CD8-positive, alpha-beta memory T cell (primary cell): ENCODE measurements at places on chromosomes 12 and 14.
A peak's percentile ranks its signal among the peaks of the same experiment; 100 is the strongest.

DNA sequence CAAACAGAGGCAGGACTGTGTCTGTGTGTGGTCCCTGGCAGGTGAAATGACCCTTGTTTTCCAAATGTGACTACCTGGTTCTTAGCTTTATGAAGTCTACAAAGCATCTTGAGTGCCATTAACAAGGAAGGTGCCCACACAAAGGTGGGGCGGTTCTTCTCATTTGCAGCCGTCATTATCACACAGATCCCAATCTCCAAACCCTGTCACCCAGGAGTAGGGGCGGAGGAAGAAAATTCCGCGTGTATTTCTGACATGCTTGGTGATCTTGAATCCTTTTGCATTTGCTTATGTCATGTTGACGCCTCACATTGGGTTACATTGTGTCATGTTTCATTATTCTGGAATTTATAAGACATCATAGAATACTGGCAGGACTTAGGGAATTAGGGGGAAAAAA, 277.3 kb downstream of the VRK1 start:
- peaks cover 10% of the 10 kb centered on the region for H3K4me1 ChIP-seq
- H3K27ac ChIP-seq, result no peak overlapping the region
- no peak overlapping the region for H3K4me3 ChIP-seq

DNA sequence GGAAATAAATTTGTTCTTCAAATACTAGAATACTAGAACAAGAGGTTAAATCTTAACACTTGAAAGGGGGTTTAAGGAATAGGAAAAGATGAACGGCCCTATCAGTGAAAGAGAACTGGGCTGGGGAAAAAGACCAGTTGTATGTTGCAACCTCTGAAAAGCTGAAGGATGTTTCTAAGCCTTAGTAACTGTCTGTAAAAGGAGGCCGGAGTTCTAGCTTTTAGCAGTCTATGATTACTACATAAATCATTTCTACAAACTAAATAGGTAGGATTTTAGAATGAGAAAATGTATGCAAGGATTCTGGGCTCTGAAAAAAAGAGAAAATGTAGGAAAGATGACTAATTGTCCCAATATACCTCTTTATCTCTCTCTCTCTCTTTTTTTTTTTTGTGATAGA, 4.9 kb downstream of the CERS5 start:
- H3K4me3 ChIP-seq, result no peak overlapping the region
- H3K36me3 ChIP-seq, result no peaks in the 10 kb centered on the region

DNA sequence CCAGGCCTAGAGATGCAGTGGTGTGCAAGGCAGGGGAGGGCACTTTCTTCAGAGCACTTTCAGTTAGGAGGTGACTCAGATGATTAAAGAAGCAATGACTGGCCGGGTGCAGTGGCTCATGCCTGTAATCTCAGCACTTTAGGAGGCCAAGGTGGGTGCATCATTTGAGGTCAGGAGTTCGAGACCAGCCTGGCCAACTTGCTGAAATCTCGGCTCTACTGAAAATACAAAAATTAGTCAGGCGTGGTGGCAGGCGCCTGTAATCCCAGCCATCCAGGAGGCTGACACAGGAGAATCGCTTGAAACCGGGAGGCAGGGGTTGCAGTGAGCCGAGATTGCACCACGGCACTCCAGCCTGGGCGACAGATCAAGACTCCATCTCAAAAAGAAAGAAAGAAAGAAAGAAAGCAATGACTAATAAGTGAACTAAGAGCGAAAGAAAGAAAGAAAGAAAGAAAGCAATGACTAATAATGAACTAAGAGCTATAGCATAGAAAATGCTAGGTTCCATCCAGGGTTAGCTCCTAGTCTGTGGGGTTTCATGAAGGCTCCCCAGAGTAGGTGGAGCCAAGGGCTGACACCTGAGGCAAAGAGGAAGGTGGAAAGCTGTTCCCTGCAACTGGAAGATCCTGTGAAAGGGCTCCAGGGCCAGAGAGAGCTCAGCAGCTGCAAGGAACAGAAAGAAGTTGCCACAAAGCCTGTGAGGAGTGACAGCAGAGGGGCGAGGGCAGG, 334.5 kb downstream of the CACNA1C start:
- H3K4me1 ChIP-seq, result no peaks in the 10 kb centered on the region
- no peaks in the 10 kb centered on the region for H3K36me3 ChIP-seq
- no peak overlapping the region for H3K4me3 ChIP-seq
- H3K27ac ChIP-seq, result no peak overlapping the region

GRCh38 chr12:109010259-109010658, 10.6 kb downstream of the SVOP start:
- DNase-seq, result no peak
- H3K4me3 ChIP-seq, result no peak overlapping the region

GRCh38 chr14:91350813-91351511, 66.7 kb downstream of the CCDC88C start:
- H3K36me3 ChIP-seq, result peaks cover 20% of the 10 kb centered on the region
- no peaks in the 10 kb centered on the region for H3K27me3 ChIP-seq
- DNase-seq, result peak; percentile 78
- peak overlapping the region; percentile 62 for H3K4me3 ChIP-seq
- peak overlapping the region; percentile 66 for H3K27ac ChIP-seq

DNA sequence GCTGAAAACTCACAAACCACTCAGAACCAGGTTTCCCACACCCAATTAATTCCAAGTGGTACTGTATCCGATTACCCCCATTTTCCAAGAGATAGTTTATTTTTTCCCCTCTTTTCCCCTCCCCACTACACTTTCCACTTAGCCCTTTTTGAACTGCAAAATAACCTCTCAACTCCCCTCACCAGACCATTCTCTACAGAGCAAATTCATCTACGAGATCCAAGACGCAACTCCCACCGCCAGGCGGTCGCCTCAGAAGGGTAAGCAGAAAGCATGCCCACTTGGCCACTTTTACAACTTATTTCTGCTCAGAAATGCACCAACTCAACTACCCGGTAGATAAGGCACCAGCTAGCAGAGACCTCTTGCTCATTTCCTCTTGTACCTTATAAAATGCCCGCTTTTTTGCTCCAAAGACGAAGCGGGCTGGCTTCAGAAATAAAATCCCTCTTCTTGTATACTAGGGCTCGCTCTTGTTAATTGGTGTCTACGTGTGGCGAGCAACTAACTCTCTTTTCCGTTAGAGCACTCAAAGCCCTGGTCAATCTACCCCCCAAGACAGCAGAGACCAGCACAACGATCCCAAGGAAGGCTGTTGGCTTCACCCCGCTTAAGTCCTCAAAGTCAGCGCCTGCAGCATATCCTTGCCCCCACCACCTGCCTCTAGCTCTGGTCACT, 910 bp upstream of the SRP54 start:
- H3K4me1 ChIP-seq, result peaks cover 43% of the 10 kb centered on the region
- H3K4me3 ChIP-seq, result peak overlapping the region; percentile 99
- no peak for DNase-seq
- H3K27ac ChIP-seq, result peak overlapping the region; percentile 98
- no peaks in the 10 kb centered on the region for H3K27me3 ChIP-seq

DNA sequence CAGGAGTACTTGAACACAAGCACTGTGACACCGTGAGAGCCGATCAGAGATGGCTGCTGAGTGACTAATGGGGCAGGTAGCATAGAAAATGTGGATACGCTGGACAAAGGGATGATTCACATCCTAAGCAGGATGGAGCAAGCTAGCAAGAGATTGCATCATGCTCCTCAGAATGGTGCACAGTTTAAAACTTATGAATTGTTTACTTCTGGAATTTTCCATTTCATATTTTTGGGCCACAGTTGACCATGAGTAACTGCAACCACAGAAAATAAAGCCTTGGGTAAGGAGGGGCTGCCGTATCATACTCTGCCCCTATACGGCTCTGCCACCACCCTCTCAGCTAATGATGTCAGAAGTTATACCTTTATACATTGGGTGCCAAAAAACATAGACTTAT, 23.3 kb upstream of the MARK3 start:
- no peak for DNase-seq
- no peaks in the 10 kb centered on the region for H3K27me3 ChIP-seq
- H3K27ac ChIP-seq, result no peak overlapping the region
- H3K4me1 ChIP-seq, result no peaks in the 10 kb centered on the region
- H3K36me3 ChIP-seq, result no peaks in the 10 kb centered on the region

GRCh38 chr14:81031488-81031887, 76.1 kb downstream of the TSHR start:
- H3K27me3 ChIP-seq, result no peaks in the 10 kb centered on the region
- H3K4me1 ChIP-seq, result no peaks in the 10 kb centered on the region
- H3K36me3 ChIP-seq, result no peaks in the 10 kb centered on the region
- H3K27ac ChIP-seq, result no peak overlapping the region

- no peak overlapping the region for H3K27ac ChIP-seq
- no peaks in the 10 kb centered on the region for H3K36me3 ChIP-seq
- H3K4me3 ChIP-seq, result no peak overlapping the region
- H3K27me3 ChIP-seq, result no peaks in the 10 kb centered on the region
Observed at GRCh38 chr12:70449753-70450341, 83.8 kb downstream of the KCNMB4 start.

GRCh38 chr14:89479802-89480201, 62.8 kb upstream of the FOXN3 start:
- H3K36me3 ChIP-seq, result no peaks in the 10 kb centered on the region
- no peak overlapping the region for H3K27ac ChIP-seq
- no peaks in the 10 kb centered on the region for H3K4me1 ChIP-seq
- no peak overlapping the region for H3K4me3 ChIP-seq
- no peaks in the 10 kb centered on the region for H3K27me3 ChIP-seq

DNA sequence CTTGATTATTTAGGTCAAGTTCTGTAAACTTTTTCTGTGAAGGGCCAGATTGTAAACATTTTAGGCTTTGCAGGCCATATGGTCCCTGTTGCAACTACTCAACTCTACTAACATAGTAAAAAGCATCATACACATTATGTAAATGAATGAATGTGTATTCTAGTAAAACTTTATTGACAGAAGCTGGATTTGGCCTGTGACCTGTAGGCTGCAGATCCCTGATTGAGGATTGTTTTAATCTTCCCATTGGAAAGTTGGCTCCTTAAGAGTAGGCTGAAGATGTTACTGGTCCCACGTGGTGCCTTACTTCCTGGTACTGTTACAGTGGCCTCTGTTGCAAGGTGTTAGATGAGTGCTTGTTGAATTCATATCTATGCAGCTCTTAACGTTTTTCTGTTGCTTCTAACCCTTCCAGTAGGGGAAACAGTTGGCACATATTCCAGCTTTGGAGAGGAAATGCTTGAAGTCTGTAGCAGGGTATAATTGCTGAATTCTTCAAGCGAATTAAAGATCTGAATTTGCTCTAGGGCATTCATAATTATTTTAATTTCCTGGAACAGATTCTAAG, 133.6 kb upstream of the DNM1L start:
- H3K27ac ChIP-seq, result no peak overlapping the region
- no peaks in the 10 kb centered on the region for H3K27me3 ChIP-seq
- DNase-seq, result no peak
- H3K4me1 ChIP-seq, result no peaks in the 10 kb centered on the region

GRCh38 chr12:121810234-121810817, 6.5 kb downstream of the SETD1B start:
- no peaks in the 10 kb centered on the region for H3K27me3 ChIP-seq
- peaks cover 51% of the 10 kb centered on the region for H3K4me1 ChIP-seq
- peaks cover 42% of the 10 kb centered on the region for H3K36me3 ChIP-seq
- DNase-seq, result no peak
- H3K4me3 ChIP-seq, result peak overlapping the region; percentile 74

DNA sequence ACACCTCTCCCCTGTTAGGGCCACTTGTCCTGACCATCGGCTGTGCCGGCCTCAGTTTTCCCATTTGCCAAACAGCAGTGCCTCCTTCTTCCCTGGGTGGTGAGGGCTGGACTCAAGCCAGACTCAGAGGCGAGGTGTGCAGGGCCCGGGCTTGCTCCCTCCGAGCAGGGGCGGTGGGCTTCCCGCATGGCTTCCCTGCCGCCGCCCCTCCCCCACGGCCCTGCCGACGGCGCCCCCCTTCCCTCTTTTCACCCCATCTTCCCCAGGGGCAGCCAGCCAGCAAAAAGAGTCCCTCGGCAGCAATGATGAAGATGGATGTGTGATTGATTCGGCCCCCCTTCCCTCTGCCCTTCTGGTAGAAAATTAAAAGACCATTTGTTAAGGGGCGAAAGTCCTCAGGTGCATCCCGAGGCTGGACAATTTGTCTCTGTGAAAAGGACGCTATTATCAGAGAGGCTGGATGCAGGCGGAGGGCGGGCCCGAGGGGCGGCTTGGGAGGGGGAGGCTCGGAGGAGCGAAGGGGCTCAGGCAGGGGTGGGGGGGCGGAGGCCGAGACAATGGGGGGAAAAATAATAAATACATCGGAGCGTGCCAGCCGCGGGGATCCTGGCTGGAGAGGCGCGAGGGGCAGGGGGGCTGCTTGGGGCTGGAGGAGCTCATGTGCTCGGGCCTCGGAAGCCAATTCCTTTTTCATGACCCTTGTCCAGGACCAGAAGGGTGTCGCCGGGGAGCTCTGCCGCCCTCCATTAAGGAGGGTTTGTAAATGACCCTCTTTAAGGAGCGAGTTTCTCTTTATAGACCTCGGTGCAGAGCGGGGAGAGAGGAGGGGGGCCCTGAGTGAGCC, 48.0 kb upstream of the LHX5 start:
- no peak for DNase-seq
- no peaks in the 10 kb centered on the region for H3K36me3 ChIP-seq
- H3K27ac ChIP-seq, result no peak overlapping the region

- H3K4me1 ChIP-seq, result no peaks in the 10 kb centered on the region
- H3K27me3 ChIP-seq, result no peaks in the 10 kb centered on the region
- DNase-seq, result no peak
- no peak overlapping the region for H3K4me3 ChIP-seq
- no peaks in the 10 kb centered on the region for H3K36me3 ChIP-seq
- no peak overlapping the region for H3K27ac ChIP-seq
Observed at GRCh38 chr12:28327722-28328121, 137.5 kb downstream of the CCDC91 start.

DNA sequence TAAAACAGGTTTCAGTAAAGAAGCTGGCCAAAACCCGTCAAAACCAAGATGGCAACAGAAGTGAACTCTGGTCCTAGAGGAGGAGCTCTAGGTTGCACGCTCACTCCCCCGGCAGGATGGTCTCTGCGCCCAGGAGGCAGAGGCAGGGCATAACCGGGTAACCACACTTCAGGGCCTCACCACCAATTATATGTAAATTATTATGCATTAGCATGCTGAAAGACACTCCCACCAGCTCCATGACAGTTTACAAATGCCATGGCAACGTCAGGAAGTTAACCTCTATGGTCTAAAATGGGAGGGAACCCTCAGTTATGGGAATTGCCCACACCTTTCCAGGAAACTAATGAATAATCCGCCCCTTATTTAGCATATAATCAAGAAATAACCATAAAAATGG, 20.1 kb upstream of the SLC6A12 start:
- H3K4me1 ChIP-seq, result no peaks in the 10 kb centered on the region
- no peak overlapping the region for H3K27ac ChIP-seq
- no peaks in the 10 kb centered on the region for H3K36me3 ChIP-seq
- H3K27me3 ChIP-seq, result no peaks in the 10 kb centered on the region
- H3K4me3 ChIP-seq, result no peak overlapping the region

- no peaks in the 10 kb centered on the region for H3K27me3 ChIP-seq
- H3K4me1 ChIP-seq, result no peaks in the 10 kb centered on the region
- no peak for DNase-seq
- H3K27ac ChIP-seq, result no peak overlapping the region
- H3K4me3 ChIP-seq, result no peak overlapping the region
Observed at GRCh38 chr12:68939505-68939904, 6.5 kb upstream of the CPM start.

- DNase-seq, result no peak
- no peak overlapping the region for H3K4me3 ChIP-seq
- no peaks in the 10 kb centered on the region for H3K27me3 ChIP-seq
- H3K27ac ChIP-seq, result no peak overlapping the region
- no peaks in the 10 kb centered on the region for H3K4me1 ChIP-seq
- H3K36me3 ChIP-seq, result no peaks in the 10 kb centered on the region
Observed at GRCh38 chr12:24378548-24379407, 429.3 kb upstream of the SOX5 start.

GRCh38 chr12:69509308-69509736, 39.1 kb downstream of the FRS2 start:
- no peaks in the 10 kb centered on the region for H3K36me3 ChIP-seq
- DNase-seq, result no peak
- H3K4me1 ChIP-seq, result peaks cover 36% of the 10 kb centered on the region

- no peaks in the 10 kb centered on the region for H3K36me3 ChIP-seq
- no peak overlapping the region for H3K27ac ChIP-seq
- no peak for DNase-seq
Observed at GRCh38 chr14:82872494-82872893, 1338.8 kb upstream of the SEL1L start.
